Right atrium auricular region (tissue), 2 donors: ENCODE measurements at places on chromosomes 12 and 14.
A peak's percentile ranks its signal among the peaks of the same experiment; 100 is the strongest.

- DNase-seq, result peak; percentile 68
Observed at GRCh38 chr12:112992541-112993398, 14.5 kb downstream of the OAS2 start.

GRCh38 chr12:78330131-78330530, 499.4 kb downstream of the NAV3 start:
- DNase-seq, result no peak

- no peak for DNase-seq
Observed at GRCh38 chr14:54211551-54212308, 185.1 kb upstream of the CDKN3 start.

DNA sequence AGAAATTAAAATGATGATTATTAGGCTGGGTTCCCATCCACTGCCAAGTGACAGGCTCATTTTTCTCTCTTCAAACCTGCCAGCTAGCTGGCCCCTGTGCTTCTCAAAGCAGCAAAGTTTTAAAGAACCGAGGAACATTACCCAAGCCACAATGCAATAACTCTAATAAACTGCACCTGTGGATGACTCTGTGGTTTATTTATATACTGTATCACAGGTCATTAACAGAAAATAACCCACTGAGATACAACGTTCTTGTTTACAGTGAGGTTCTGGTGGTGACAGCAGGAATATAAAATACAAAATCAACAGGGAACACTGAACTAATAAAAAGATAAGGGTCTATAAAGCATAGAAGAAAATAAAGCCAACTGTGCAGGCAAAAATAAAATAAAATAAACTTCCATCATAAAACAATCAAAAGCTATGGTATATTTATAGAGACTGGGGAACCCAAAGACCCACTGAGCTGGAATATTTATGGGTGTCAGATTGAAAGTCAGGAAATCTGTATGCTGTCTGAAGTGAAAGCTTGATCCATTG, 472.9 kb downstream of the NOVA1 start:
- no peak for DNase-seq

DNA sequence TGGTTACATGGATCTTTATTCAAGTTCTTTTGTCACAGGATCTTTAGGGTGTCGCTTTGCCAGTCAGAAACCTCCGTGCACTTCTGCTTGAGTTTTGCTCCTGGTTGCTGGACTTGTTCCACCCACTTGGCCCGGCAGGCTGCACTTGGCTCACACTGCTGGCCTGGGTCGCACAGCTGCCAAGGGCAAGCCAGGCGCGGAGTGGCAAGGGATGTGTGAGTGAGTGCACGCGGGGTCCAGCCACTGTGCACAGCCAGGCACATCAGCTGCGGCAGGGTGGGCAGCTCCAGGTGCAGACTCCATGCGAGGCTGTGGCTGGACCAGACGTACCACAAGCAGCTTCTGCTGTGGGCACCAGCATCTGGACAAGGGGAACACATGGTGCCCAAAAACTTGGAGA, 76.6 kb downstream of the DERA start:
- no peak for DNase-seq

DNA sequence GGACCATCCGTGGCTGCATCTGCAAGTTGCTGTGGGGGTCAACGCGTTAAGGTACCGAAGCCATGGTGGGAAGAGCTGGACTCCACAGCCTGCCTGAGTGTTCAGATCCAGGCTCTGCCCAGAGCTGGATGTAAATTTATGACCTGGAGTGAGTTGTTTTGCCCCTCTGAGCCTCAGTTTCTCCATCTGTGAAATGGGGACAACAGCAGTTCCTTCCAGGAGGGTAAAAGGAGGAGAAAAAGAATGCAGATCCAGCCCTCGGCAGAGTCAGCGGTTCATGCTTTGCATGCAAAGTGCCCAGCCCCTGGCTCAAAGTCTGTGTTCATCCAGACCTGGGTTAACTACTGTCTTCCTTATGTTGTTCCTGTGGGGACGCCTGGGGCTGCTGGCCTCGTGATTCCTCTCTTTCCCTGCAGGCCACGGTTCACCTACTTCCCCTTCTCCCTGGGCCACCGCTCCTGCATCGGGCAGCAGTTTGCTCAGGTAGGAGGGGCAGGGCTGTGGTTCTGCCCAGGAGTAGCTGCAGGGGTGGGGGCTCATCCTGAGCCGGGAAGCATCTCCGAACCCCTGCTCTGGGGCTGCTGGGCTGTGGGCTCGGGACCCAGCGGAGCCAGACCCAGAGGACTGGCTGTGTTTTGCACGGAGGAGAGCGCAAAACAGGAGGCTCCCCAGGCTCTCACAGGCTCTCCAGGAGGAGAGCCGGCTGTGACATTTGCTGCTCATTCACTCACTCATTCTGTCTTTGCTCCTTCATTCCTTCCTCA, 41.9 kb downstream of the CYP46A1 start:
- DNase-seq, result peak; percentile 56

DNA sequence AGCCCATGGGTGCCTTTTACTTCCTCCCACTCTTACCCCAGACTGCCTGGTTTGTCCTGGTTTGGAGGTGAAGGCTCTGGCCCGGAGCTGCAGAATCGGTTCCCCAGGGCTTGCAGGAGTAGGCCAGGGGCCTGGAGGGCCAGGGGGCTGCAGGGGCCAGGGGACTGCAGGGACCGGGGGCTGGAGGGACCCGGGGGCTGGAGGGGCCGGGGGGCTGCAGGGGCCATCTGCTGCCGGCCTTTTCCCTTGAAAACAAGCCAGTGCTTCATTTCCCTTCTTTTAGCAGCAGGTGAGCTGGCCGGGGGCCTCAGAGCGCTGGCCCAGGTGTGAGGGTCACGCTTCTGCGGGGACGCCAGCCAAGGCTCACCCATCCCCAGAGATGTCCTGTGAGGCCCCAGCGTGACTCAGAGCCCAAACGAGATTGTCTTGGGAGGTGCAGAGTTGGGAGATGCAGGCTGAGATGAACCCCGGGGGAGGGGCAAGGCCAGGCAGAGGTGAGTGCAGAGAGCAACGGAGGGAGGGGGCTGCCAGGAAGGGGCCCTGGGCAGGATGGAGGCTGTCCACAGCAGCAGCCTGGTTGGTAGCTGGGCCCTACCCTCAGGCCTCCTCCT, 154.9 kb downstream of the KIF26A start:
- DNase-seq, result no peak
